ENCODE measurements at places on chromosomes 11 and 22.

DNA sequence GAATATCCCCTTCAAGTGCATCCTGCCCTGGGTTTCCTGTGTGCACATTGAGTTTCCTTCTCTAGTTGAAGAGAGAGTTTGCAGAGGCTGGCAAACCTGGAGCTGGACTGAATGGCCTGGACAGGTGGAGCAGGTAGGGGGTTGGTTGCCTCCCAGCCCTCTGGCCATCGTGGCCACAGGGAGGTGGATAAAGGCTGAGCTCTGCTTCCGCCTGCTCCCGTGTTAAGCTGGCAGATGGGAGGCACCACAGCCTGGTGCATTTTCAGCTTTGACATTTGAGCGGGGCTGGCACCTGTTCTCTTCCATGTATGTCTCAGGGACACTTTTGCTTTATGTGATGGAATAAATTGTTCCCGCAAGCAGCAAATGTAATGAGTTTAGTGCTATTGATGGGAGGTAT lies 11.1 kb downstream of the MICAL2 start:
- no peak for DNase-seq

- no peak for DNase-seq
Measured at GRCh38 chr22:23896523-23897186, 2.5 kb downstream of the MIF start.

GRCh38 chr11:116169776-116170175 lies 603.0 kb downstream of the BUD13 start:
- DNase-seq, result no peak

- no peak for DNase-seq
Measured at GRCh38 chr11:1073851-1074243, 827 bp upstream of the MUC2 start.

- DNase-seq, result no peak
Measured at GRCh38 chr11:64196626-64197025, 9.9 kb upstream of the FERMT3 start.

GRCh38 chr11:69700278-69701140 lies 3.3 kb downstream of the FGF19 start:
- no peak for DNase-seq

DNA sequence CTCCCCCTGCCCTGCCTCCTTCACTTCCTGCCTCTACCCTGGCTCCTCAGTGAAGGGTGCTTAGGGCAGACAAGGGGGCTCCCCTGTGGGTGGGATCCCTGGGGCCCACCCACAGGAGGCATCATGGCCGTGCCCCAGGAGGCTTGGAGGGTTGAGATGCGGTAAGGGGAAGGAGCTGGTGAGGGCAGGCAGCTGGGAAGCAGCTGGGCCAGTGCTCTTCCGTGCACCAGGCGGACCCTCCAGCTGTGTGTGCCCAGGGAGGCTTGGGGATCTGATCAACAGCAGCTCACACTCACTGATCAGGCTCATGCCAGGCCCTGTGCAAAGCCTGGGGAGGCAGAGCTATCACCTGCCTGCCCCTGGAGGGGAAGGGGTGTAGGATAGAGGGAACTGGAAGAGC lies 59.3 kb upstream of the TTLL12 start:
- DNase-seq, result no peak

DNA sequence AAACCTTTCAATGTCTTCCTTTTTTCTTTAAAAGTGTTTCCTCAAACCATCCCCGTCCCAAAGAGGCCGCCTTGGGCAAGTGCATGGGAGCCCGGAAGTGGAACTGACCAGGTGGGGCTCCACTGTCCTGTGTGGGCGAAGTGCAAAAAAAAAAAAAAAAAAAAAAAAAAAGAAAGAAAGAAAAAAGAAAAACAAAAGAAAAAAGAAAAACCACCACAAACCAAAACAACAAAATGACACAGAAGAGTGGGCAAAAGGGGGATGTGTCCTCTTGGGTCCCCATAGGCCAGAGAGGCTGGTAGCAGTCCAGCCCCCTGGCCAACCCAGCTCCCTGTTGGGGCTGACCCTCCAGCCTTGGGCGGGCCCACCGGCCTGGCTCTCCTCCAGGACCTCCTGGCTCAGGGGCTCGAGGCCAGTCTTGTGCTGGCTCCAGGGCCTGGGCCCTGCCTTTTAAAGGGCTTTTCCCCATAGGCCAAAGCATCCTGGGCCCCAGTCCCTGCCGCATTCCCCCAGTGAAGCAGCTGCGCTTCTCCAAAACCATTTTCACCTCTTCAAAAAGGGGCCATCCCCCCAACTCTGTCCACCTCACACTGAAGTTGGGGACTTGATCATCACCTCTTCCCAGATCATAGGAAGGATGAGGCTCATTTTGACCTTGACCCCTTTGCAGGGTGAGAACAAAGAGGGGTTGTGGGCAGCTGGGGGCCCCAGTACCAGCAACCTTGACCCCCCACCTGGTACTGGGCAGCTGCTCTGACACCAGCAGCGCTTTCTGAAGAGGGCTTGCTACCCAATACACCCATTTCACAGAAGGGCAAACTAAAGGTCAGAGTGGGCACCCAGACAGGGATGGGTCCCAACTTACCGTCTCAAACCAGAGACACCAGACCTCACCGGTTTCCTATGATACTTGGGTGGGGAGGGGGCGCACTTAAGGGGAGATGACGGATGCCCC lies 9.4 kb downstream of the CBX6 start:
- DNase-seq, result no peak

GRCh38 chr22:18103527-18104269 lies 6.9 kb upstream of the TUBA8 start:
- DNase-seq, result no peak

DNA sequence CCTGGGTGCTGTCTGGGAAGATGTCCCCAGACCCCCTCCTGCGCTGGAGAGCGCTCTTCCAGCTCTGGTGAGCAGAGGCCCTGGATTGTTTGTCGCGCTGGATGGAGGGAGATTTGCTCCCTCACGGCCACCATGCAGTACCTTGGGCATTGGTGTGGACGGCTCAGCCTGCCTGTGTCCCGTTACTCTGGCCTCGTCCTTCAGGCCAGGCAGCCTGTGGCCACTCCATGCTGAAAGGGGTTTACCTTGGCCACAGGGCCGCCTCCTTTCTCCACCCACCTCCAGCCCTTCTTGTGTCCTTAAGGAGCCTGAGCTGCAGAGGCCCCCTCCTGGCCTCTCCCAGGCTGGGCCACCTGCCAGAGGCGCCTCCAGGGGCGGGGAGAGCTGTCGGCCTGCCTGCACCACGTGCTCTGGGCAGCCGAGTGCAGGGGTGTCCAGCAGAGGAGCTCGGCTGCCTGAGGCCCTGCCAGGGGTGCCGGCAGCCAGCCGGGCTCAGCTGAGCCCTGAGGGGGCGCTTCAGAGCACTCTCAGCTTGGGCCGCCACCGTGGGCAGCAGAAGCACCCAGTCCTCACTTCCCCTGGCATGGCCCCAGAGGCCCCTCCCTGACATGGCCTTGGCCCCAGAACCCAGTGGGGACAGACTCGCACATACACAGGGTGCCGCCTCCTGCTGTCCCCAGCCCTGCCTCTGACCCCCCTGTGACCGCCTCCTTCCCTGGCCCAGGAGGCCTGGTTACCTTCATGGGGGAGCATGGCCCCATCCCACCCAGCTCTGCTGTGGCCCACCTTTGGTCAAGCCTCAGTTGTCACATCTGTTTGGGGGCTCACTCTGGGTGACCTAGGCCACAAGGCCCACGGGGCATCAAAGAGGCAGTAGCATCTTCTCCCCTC lies 3.4 kb downstream of the CCND1 start:
- no peak for DNase-seq

DNA sequence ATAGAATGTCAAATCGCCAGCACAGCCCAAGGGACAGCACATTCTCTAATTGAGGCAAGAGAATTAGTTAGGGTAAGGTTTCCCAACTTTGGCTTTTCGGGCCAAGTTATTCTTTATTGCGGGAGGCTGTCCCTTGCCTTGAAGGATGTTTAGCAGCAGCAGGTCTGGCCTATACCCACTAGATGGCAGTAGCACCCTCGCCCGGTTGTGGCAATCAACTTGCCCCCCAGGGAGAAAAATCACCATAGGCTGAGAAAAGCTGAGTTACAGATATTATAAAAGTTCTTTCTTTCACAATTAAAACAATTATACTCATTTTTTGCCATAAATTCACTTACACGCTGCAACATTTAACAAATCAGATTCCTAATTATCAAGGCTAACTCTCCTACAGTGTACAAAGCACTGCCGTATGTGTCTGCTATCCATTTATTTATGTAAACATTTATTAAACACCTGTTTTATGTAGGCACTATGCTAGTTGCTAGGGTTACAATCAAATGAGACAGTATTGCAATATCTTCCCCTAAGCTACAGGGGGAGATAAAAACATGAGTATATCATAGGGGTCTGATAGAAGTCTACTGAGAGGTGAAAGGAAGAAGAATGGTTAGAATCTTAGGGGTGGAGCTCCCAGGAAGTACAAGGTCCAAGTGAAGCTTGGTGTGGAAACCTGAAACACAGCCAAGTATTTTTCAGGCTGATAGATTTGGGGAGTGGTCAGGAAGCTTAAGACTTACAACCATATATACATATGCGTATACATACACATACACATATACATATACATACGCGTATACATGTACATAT lies 452.3 kb downstream of the RAB38 start:
- no peak for DNase-seq

DNA sequence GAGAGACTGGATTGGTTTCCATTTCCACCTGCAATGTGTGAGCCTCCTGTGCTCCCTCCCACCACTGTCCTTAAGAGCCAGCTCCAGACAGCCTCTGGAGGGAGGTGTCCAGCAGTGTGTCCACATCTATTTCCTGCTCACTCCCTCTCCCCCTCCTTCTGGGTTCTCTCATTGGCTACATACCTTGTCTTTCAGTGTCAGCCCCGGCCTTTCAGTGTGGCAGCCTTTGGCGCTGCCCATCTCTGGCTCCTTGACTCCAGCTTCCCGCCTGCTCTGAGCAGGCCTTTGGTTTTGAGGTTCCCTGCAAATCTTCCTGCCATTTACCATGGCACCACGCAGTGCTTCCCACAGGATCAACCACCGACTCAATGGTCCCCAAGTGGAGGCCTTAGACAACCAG lies 19.0 kb upstream of the PTPRJ start:
- DNase-seq, result no peak

DNA sequence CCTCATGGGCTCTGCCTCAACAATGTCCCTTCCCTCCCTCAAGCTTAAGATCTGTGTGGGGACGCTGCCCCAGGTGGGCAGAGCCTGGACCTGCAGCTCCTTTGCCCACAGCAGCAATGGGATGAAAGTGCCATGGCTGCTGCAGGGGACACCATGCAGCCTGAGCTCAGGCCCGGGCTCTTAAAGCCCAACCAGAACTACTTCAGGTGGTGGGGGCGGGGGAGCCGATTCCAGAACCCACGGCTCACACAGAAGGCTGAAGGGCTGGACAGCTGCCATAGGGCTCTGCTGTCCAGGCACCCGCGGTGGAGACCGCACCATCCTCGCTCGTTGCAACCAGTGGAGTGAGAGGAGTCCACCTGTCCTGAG lies 12.5 kb downstream of the CHID1 start:
- no peak for DNase-seq

DNA sequence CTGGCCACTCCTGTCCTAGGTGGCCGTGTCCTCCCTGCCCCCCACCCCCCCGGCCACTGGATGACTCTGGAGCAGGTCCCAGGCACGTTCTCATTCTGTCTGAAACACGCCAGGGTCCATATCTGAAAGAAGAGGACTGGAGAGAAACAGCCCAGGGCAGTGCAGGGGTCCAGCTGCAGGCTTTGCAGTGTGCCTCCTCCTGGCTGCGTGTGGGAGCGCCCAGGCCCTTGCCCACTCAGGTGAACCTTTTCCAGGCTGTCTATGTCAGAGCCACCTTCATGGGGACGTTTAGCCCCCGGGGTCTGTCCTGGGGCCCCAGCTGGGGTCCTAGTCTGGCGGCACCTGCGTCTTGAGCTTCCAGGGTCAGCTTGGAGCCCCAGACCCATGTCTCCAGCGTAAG lies 15.6 kb downstream of the GRAMD4 start:
- DNase-seq, result no peak

GRCh38 chr22:46694416-46695170 lies 43.5 kb downstream of the CERK start:
- no peak for DNase-seq

DNA sequence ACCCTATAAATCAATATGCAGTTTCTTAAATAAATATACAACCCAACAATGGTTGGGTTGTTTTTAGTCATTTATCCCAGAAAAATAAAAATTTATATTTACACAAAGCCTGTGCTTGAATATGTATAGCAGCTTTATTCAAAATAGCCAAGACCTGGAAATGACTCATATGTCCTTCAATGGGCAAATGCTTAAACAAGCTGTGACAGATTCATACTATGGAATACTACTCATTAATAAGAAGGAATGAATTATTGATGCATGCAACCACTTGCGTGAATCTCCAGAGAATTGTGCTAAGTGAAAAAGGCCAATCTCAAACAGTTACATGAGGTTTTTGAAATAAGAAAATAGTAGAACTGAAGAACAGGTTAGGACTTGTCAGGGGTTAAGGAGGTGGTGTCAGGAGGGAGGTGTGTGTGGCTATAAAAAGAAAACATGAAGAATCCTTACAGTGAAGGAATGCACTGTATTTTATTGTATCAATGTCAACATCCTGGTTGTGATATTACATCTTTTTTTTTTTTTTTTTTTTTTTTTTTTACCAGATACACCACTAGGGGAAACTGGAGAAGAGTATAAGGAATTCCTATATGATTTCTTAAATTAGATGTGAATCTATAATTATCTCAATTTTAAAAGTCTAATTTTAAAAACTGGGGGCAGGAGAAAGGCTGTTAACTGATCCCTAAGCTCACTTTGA lies 82.4 kb upstream of the CD44 start:
- no peak for DNase-seq

DNA sequence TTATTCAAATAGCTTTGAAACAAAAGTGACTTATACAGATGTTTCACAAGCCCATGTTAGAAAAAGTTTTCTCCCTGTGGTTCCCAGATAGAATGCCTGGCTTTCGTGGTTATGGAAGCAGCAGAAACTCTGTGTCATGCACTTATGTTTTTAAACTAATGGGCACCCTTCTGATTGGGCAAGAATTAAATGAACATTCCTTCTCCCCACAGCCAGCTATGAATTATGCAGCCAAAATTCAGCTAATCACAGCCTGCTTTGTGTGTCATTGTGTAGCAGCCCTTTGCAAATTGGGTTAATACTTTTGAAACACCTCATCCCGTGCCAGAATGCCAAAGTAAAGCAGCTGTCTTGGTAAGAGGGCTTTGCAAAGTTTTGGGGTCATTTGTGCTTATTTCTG lies 46.9 kb downstream of the PANX1 start:
- DNase-seq, result no peak

- no peak for DNase-seq
Measured at GRCh38 chr11:88293931-88294330, 43.6 kb downstream of the CTSC start.

- DNase-seq, result no peak
Measured at GRCh38 chr11:10752061-10752460, 1.0 kb downstream of the CTR9 start.

Measured in stimulated activated CD4-positive, alpha-beta T cell treated with anti-CD3 and anti-CD28 coated beads, Interleukin-1b, Interleukin-23, amount 100 ng/mL, for 1 hour (primary cell).